GM23248 (cell line): ENCODE measurements at places on chromosomes 4 and X. TPM values are rescaled to one million over a fixed set of nuclear protein-coding genes. Genes with fewer than 3 reads are reported as not detected.

DNA sequence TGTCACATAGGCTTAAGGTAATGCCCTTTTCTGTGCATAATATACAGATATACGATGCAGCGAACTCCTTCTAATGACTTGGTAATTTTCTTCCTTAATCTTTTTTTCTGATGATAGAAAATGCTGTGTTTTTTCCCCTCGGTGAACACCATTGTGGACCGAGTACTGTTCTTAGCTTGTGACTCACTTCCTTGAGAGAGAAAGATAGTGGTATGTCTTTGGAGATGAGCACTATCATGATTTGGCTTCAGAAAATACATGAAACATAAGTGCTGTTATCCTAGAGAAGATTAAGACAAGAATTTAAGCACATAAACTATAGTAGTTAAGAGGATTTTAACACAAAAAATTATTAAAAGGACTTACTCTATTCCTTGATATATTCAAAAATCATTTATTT is 63.9 kb downstream of the RS1 start:
- peak; percentile 7 for DNase-seq

DNA sequence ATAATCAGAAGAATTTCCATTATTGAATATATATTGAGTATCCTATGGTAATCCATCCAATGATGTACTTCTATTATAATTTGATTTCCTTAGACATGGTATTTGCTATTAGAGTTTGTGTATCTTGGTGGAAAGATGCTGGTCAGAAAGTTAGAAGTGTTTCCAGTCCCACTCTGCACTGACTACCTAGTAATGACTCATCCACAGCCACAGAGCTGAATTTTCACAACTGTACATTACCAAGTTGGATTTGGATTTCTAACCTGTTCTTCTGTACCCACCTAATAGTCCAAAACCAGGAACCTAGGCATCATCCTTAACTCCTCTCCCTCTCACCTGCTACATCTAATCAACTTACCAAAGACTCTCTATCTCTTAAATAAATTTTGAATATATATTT is 145.4 kb downstream of the REELD1 start:
- peak; percentile 23 for DNase-seq

DNA sequence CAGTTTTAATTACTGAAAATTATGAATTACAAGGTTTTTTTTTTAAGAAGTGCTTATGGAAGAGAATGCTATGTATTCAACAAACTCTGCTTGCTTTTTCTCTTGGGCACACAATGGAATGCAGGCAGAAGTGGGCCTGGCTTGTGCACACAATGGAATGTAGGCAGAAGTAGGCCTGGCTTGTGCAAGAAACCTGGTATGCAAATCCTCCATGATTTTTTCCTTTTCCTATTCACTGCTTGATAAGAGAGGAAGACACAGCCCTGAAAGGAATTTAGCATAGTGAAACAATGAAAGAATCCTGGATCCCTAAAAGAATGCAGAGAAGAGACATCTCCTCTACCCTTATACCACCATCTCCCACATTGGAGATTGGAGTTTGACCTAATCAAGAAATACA is 138.4 kb downstream of the COL25A1 start:
- peak; percentile 31 for DNase-seq

MAGEA2B gene
- not detected in 2 replicates for total RNA-seq

DNA sequence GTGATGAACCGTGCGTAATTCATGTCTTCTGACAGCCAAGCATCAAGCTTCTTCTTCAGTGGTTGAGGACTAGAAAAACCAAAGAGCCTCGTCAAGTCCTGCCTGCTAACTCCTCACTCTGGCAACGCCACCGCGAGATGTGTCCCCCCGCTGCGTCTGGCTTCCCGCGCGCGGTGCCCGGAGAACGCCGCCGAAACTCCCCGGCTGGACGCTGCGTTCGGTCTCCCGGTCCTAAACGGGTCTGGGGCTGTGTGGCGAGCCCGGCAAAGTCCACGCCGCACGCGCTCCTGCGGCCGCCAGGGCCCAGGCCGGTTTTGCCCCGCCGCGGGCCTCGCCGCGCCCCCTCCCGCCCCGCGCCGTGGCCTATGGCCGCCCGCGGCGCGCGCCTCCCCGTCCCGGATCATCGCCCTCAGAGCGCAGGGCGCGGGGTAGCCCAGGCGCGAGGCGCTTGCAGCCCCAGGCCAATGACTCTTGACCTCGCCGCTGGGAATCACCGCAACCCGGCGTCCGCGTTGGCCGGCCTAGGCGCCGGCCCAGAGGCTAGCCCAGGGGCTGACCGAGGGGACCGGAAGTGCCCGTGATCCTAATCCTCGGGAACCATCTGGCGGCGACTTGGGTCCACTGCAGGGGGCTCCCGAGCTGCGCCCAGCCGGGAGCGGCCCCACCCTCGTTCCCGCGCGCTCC is at the start of gene AADAT:
TSS of gene AADAT (minus strand) at position 289 of the 684 bp plus-strand sequence. CDS start at position 23, 266 bp downstream.
- peak; percentile 89 for DNase-seq

FGF16 gene
- 0.22 TPM in 1 of 2 replicates, not detected in the other for total RNA-seq

CXCL3 gene
- not detected in 2 replicates for total RNA-seq

- DNase-seq: no peak
Measured at GRCh38 chr4:85741381-85741780, 266.4 kb downstream of the ARHGAP24 start.
